ENCODE measurements at places on chromosomes 11 and 22. TPM values are rescaled to one million over a fixed set of nuclear protein-coding genes. Genes with fewer than 3 reads are reported as not detected.

MYOD1 gene
- 0.03 TPM for total RNA-seq

GAB4 gene
- total RNA-seq = not detected

FAM76B gene
- total RNA-seq = 8.4 TPM

HEPN1 gene
- total RNA-seq = not detected

EFCAB6 gene
- 0.42 TPM for total RNA-seq
